ENCODE measurements at places on chromosomes 2 and 18. TPM values are rescaled to one million over a fixed set of nuclear protein-coding genes. Genes with fewer than 3 reads are reported as not detected.
A peak's percentile ranks its signal among the peaks of the same experiment; 100 is the strongest.

DNA sequence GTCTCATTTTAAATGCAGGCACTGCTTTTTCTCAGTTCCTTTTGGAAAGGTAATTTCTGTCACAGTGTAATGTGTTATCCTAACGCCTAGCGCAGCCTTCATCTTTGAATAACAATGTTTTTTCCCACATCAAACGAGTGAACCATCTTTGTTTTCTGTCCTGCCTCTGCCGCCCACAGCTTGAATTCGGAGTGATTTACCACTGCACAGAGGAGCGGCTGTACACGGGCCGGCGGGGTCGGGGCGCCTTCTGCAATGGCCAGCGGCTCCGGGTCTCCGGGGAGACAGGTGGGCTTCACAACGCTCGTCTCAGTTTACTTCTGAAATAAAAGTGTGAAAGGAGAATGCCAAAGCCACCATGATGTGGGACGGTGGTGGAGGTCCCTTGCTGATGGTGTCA, 32.8 kb downstream of the IMPA2 start:
- no peak for DNase-seq

GRCh38 chr2:130370490-130370889, 14.6 kb downstream of the PTPN18 start:
- no peak for DNase-seq

DNA sequence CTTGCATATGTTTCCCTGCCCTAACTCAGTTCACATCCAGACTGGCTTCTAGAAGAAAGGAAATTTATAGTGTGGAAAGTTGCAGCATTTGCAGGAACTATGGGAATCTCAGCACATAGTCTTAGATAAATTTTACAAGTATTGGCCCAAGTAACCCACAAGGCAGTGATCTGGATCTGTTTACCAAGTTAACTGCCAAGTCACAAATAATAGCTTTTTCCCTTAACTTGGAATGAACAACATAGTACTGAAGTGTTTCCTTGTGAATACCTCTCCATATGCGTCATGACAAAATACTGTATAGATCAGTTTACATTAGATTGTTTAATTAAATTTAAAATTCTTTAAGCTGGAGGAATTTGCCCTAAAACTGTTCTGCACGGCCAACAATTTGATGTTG, 255.8 kb upstream of the EPAS1 start:
- no peak for DNase-seq

DNA sequence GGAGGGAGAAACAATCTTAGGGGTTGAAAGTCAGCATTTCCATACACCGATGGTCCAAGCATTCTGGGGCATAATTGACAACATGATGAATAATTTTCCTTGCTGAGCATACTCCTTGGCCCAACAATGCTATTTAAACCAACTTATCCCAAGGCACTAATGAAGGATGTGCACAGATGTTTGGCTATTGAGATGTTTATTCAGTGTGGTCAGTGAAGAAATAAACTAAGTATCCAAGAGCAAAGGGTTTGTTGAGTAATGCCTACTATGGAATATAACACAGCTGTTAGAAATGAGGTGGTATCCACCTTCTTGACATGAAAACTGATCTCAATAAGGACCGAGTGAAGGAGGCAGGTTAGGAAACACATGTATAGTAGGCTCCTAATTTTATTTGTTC, 53.9 kb upstream of the RAB6D start:
- DNase-seq, result no peak

- DNase-seq, result no peak
Observed at GRCh38 chr18:3722649-3723433, 272.9 kb downstream of the TGIF1 start.

- DNase-seq, result no peak
Observed at GRCh38 chr2:85340034-85340892, 12.5 kb upstream of the TGOLN2 start.

DNA sequence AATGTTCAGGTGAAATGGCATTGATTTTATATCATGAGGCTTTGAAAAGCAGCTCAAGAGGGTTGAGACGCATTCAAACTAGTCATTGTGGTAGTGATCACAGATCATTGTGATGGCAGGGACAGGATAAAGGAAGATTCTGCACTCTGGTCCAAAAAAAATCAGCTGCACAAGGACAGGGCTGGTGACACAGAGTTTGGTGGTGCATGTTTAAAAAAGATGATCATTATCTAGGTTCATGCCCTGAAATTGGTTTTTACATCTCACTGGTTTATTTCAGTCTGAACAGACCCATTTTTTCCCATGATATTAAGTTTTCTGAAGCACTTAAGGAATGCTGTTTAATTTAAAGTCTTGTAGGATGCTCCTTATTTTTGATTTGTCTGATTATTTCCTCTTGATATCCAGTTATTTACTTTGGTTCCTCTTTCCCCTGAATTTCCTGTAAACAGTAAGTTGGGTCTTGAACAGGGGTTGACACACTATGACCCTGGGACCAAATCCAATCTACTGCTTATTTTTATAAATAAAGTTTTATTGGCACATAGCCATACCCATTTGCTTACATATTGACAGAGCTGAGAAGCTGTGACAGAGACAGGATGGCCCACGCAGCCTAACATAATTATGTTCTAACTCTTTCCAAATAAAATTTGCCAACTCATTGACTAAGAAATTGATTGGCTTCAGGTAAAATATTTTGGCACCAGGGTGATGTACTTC, 98.4 kb downstream of the UPP2 start:
- DNase-seq, result no peak

GRCh38 chr18:35084494-35085449, 43.6 kb downstream of the MAPRE2 start:
- no peak for DNase-seq

GRCh38 chr2:207847807-207848544, 78.3 kb upstream of the FZD5 start:
- peak; percentile 72 for DNase-seq

GRCh38 chr2:67716895-67717396, 319.8 kb downstream of the ETAA1 start:
- no peak for DNase-seq

Gene TLX2
- total RNA-seq, result not detected

Gene UGT1A8
- total RNA-seq, result not detected

Gene SMARCAL1
- total RNA-seq, result 30.3 TPM

Gene DYNAP
- not detected for total RNA-seq
